GM04503 (cell line): ENCODE measurements at places on chromosomes 5 and 9.

DNA sequence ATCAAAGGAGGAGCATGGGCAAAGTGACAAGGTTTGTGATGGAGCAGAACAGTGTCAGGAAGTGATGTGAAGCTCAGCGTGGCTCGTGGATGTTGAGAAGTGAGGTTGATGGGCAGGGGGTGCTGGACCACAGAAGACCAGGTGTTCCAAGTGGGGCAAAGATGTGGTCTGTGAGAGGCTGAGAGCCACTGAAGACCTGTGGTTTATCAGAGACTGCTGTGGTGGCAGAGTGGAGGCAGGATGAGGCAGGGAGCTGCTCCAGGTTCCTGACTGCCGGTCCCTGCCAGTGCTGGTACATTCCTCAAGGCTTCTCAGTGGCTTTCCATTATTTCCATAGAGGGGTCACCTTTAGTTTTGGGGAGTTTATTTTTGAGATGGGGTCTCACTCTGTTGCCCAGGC lies 19.1 kb downstream of the PALM2AKAP2 start:
- DNase-seq, result no peak

DNA sequence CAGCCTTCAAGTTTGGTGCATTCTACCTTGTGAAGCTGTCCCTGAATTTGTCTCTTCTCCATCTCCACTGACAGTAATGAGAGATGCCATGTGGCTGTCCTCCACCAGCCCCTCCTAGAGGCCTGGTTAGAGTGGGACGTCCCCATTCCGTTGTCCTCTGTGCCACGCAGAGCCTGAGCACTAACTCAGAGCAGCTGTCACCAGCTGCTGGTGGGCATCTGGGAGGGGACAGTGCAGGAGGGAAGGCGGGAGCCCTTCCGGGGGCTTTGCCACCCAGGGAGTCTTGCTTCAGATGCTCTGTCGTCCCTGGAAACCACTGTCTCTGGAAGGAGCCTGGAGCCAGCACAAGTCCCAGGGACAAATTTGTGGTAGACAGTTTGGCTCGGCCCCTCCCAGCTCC lies 78.6 kb downstream of the PDZD2 start:
- no peak for DNase-seq

DNA sequence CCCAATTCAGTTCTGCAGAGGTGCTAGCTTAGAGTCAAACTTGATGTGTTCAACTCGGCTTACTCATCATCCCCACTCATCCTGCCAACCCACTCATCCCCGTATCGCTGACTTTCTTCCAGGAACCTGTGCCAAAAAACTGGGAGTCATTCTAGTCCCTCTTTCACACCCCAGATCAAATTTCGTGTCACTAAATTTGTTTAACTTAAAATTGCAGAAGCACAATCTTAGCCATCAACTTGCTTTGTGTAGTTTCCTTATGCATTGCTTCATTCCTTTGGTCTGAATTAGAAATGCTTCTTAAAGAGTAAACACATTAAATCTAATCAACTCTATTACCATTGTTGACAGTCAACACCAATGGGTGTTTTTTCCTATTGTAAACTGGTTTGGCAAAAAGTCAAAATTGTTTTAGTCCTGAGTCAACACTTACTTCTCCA lies 162.4 kb downstream of the TTC39B start:
- no peak for DNase-seq

DNA sequence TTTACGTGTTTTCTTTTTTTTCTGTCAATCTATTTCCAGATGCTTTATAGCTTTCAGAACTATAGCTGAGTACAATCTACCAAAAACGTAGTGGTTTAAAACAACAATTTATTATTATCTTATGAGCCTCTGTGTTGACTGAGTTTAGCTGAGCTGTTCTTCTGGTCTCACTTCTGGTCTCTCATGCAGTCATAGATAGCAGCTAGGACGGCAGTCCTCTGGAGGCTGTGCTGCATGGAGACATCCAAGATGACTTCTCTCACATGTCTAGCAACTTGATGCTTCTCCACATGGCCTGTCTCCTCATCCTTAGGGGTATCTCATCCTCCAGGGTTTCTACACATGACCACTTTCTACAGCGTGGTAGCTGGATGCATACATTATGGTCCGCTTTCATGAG lies 22.0 kb upstream of the RAD23B start:
- no peak for DNase-seq

DNA sequence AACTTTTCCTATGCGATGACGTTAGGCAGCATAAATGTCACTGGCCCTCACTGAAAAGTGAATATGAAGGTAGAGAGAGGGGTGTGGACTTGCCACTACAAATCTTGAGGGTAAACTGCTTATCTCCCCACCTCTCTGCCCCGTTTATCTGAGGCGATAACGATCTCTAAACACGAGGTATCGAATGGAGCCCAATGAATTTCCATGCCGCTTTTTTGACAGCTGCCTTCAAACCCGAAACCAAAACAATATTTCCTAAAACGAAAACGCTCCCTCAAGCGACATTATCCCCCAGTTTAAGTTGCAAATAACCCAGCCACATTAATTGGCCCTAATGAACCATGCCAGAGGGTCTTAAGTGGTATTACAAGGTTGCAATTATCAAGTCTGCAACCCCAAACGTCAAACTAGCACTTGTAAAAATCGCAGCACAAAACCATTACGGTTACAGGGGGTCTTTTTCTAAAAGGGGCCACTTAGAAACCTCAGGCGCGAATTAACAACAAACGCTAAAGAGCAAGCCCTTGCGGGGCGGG lies 1.4 kb downstream of the NR3C1 start:
- no peak for DNase-seq

GRCh38 chr9:8895861-8896224 lies 1096.3 kb upstream of the DMAC1 start:
- no peak for DNase-seq
